ENCODE measurements at places on chromosomes 3 and 15.

GRCh38 chr15:58165661-58166060, 27.5 kb downstream of the AQP9 start:
- no peak for DNase-seq

- no peak for DNase-seq
These were observed 52.1 kb downstream of the NEK10 start for GRCh38 chr3:27317096-27317495.

DNA sequence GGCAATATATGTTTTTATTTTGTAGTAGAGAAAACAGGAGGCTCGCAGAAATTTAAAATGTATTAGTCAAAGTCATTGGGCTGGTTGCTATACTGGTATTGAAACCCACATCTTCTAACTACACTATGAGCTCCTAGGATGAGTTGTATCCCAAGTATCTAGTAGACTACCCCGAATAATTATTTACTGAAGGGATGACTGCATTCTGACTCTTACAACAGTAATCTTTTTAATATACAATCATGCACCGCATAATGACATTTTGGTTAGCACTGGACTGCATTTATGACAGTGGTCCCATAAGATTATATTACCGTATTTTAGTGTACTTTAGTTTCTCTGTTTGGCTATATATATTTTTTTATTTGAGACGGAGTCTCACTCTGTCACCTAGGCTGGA, 15.3 kb downstream of the PIGB start:
- DNase-seq: no peak

GRCh38 chr3:117734496-117734895, 1024.9 kb downstream of the TUSC7 start:
- DNase-seq: no peak

GRCh38 chr3:179425075-179425474, 26.2 kb downstream of the GNB4 start:
- no peak for DNase-seq

- DNase-seq: no peak
These were observed 115.9 kb upstream of the ST8SIA2 start for GRCh38 chr15:92277776-92278175.

- DNase-seq: no peak
These were observed 86.7 kb downstream of the FAM43A start for GRCh38 chr3:194772241-194773000.

DNA sequence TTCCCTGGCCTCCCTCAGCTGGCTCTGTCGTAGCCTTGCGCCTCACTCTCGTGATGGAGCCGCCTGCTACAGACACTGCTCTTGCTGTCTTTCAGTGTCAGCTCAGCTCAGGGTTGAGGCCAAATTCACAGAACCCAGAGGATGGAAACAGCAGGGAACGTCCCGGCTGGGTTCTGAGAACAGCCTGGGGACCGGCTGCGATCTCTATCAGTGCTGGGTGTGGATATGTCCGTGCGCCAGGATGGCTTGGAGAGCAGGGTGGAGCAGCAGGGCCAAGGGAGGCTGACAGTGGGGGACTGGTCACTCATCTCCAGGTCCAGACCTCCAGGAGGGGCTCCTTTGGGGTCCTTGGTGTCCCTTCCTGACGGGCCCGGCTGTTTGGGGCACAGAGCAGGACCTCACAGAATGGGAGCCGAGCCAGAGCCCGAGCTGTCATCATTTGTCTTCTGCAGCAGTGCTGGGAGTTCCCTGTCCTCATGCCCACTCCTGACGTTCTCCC, 18.4 kb downstream of the KLF15 start:
- no peak for DNase-seq

GRCh38 chr3:138684396-138684795, 75.8 kb downstream of the FAIM start:
- no peak for DNase-seq

DNA sequence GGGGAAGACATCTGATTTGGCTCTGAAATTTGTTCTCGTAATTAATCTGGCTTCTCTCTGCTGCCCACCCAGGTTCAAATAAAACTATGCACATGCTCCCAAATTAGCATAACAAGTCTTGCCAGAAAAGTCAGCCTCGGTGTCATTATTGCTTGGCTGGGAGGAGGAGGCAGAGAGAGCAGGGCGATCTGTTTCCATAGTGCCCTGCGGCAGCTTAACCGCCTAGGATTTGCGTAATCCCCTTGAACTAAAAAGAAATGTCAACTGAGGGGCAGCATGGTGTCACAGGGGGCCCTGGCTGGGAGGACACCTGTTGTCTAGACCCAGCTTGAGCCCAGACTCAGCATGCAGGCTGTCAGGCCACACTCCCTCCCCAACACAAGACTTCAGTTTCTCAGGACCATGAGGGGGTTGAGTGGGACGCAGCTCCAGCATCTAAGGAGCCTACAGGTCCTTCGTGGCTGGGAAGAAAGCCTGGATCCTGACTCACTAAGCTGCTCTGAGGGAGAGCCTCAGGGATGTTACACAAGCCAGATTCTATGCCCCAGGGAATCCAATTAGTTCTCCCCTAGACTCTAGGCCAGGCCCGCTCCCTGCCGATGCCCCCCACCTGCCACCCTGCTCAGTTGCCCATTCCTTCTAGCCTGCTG, 17.3 kb downstream of the MRPS11 start:
- DNase-seq: no peak

- DNase-seq: no peak
These were observed 735 bp downstream of the GOLGA8B start for GRCh38 chr15:34582461-34583371.

- no peak for DNase-seq
These were observed 1.3 kb downstream of the PLA2G4B start for GRCh38 chr15:41839781-41840491.

Measured in CD4-positive, alpha-beta T cell treated with Interferon alpha-2 for 1 hour (primary cell).